ENCODE measurements at places on chromosomes 13 and 19. TPM values are rescaled to one million over a fixed set of nuclear protein-coding genes. Genes with fewer than 3 reads are reported as not detected.

SLC7A10 gene
- not detected for total RNA-seq

NCAN gene
- not detected for total RNA-seq

MPV17L2 gene
- total RNA-seq = 10.9 TPM

DNA sequence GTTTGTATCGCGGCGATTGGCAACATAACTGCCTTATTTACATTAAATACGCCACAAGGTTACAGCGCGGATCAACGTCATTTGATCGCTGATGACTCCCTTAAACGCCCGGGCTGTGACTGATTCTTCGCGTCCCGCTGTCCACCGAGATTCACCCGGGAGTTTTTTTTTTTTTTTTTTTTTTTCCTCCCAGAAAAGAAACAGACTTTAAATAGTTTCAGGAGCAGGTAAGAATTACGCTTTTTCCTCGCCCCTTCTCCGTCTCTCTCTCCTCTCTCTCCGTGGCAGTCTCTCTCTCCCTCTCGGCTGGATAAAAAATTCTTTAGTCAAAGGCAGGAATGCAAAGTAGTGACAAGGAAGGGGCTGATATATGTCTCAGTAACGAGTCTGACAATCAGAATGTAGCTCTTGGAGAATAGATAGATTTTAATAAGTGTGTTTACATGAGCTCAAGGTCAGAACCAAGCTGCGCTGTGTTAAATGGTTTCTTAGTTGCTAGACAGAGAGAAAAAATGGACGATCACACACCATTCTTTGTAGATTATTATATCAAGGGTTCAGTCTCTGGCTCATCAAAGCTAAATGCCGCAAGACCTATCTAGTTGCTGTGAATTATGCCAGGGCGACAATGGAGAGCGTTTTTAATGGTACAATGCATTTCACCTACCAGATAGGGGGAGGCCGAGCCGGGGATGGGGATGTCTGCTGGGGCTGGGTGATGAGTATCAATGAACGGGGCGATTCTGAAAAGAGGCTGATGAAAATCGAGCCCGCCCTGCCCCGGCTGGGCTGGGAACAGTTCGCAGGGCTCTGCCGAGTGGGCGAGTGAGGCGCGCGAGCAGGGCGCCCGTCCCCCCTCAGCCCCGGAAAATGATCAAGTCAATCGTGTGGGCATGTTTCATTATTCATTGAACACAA is 147.2 kb upstream of the ZNF536 start:
- no peak for DNase-seq

GRCh38 chr19:1046117-1046626 is 6.3 kb downstream of the ABCA7 start:
- no peak for DNase-seq

DNA sequence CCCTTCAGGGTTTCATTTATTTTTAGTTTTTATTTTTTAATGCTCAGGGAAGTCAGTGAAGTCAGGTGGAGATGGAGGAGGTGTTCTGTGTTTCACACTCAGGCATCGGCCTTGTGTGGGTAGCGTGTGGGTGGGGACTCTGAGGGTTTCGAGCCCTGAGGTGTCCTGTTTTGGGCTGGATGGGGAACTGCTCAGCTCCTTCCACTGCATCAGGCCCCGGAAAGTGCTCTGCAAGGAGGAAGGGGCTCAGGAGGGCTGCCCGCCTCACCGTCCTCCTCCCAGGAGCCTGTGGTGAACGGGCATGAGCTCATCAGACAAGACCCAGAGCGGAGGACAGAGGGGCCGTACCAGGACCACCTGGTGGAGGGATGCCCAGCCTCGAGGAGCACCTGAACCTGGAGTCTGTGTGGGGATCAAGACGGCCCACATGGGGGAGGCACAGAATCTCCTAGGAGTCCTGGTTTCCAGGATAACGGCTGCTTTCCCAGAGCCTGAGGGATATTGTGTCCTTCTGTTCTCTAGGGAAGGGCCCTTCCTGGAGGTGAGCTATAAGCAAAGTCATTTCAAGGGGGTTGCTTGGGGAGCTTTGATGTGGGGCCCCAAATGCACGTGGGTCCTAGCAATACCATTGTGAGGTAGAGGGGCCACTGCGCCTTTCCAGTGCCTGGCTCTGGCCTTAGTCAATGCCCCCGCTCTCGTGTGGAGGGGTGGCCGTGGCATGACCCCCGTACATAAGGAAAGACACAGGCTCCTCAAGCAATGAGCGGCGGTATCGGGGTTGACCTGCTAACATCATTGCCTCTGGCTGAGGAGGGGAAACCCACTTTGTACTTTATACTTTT is 13.5 kb upstream of the GAS6 start:
- no peak for DNase-seq

All from chondrocyte (in vitro differentiated cells).